ENCODE measurements at places on chromosomes 2 and 18.
A peak's percentile ranks its signal among the peaks of the same experiment; 100 is the strongest.

GRCh38 chr2:33583194-33583938 is 15.7 kb downstream of the FAM98A start:
- DNase-seq: peak; percentile 11

- DNase-seq: no peak
Observed at GRCh38 chr2:60100034-60100433, 453.4 kb downstream of the BCL11A start.

DNA sequence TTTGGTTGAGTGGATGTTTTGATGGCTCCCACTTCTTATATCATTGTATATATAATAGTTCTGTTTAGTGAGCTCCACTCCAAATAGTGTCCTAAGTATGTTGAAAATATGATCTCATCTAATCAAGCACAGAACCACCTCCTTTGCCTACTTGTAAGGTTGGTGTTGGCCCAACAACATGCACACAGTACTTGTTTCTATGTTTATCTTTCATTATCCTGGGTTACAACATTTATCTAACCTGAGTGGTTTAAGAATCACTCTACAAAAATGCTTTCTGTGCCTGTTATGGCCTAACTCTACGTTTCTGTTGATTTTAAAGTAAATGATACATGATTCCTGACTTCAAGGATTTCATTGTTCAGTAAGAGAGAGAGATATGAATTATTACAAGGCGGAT is 281.9 kb downstream of the FIGN start:
- no peak for DNase-seq

GRCh38 chr2:118846953-118847761 is at the start of gene EN1:
EN1 (minus strand) TSS chr2:118847648; CDS start chr2:118847167, 481 bp downstream.
- peak; percentile 57 for DNase-seq
